ENCODE measurements at places on chromosomes 16 and 17.

- no peak for DNase-seq
Measured at GRCh38 chr17:79826204-79826680, 13.0 kb downstream of the CBX4 start.

DNA sequence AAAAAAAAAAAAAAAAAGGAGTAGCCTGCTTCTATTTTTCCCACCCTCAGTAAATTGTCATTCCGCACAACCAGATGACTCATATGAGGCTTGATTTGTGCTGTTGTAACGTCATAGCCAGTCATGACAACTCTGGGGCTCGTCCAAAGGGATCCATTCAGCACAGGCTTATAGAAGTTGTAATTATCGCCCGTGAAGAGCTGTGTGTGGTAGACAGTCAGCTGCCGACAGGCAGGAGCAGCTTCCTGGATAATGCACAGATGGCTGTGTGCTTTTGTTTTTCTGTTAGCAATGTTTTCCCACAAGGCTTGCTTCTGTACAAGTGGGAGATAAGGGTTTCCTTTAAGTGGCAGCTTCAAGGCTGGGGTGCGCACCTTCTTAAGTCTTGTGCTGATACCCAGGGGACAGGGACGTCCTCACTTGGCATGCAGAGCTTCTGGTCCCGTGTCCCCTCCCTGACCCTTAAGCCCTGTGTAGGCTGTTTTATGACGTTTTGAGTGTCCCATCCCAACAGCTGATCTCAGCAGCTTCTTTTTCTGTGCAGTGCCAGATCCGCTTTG, 26.0 kb downstream of the SNX29 start:
- DNase-seq: no peak

DNA sequence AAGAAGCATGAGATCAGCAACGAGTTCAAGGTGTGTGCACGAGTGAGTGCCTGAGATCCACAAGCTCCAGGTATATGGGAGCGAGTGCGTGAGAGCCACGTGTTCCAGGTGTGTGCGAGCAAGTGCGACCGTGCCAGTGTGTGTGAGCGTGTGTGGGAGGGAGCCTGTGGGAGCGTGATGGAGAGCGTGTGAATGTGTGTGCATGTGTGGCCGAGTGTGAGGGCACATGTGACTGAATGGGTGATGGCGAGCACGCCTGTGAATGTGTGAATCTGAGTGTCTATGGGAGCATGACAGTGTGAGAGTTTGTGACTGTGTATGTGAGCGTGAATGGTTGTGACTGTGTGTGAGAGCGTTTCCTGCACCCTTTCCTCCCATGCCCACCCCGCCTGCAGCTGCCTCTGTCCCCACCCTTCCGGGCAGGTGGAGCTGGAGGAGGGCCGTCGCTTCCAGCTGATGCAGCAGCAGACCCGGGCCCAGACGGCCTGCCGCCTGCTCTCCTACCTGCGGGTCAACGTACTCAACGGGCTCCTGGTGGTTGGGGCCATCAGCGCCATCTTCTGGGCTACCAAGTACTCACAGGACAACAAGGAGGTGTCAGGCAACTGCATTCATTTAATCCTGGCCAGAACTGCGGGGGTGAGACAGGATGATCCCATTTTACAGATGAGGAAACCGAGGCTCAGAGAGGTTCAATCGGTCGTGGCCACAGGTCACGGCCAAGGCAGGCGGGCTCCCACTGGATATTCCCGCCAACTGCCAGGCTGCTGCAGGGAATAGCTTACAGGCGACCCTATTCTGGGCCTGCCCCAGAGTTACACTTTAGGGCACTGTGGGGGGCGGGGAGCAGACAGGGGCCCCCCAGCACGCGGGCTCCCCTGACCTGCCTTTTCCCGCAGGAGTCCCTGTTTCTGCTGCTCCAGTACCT, 3.7 kb downstream of the TMC8 start:
- DNase-seq: peak; percentile 72

DNA sequence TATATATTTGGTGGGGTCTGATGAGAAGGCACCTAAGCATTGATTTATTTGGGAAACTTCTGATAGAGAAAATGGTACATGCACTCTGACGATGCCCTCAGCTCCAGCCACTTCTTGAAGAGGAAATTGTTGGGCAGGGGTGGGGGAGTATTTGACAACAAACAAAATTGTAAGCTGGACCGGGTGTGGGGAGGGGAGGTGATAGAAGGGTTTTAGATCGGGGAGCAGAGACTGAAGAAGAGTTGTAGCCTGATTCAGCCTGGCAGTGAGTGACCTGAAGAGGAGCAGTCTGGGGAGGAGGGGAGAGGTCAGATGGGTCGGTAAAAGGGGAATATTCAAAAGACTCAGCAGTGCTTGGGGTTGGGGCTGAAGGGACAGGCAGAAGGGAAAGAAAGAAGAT, 2284.7 kb downstream of the TP53TG3F start:
- no peak for DNase-seq

DNA sequence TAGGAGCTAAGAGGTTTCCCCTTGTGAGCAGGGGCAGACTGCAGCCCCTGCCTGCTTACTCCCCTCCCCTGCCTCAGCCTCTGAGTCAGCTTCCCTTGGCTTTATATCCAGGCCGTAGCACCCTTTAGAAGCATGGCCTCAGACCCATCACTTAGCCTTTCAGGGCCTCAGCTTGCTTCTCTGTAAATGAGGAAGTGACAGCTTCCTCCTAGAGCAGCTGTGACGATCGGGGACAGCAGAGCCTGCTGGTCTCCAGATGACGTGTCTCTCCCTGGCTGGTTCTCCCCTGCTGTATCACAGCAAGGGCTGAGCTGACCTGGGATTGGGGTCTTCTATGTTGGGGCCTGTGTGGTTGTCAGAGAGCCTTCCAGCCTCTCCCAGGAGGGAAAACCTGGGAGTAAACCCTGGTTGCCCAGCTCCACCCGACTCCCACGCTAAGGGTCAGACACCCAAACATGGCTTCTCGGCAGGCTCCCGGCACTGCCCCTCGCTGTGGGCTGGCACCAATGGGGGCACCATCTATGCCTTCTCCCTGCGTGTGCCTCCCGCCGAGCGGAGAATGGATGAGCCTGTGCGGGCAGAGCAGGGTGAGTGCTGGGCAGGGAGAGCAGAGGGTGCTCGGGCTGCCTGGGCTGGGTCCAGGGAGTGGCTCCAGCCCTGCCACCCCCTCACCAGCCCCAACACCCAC, 16.3 kb upstream of the MYO15B start:
- DNase-seq: no peak

GRCh38 chr16:89720551-89720812, 216 bp downstream of the VPS9D1 start:
- DNase-seq: no peak

GRCh38 chr17:59941131-59941530, 23.4 kb downstream of the RNFT1 start:
- DNase-seq: no peak

DNA sequence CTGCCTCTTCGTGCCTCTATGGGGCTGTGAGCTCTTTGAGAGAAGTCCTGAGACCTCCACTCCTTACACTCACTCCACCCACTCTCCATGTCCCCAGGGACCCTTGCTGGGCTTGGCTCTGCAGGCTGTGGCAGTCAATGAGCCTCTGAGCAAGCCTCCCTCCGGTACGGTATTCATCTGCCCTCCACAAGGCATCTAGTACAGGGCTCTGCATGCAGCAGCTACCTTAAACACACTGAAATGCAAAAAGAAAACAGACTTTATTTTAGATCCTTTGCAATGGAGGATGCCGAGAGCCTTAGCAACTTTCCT, 38.9 kb upstream of the SMPD3 start:
- DNase-seq: no peak

DNA sequence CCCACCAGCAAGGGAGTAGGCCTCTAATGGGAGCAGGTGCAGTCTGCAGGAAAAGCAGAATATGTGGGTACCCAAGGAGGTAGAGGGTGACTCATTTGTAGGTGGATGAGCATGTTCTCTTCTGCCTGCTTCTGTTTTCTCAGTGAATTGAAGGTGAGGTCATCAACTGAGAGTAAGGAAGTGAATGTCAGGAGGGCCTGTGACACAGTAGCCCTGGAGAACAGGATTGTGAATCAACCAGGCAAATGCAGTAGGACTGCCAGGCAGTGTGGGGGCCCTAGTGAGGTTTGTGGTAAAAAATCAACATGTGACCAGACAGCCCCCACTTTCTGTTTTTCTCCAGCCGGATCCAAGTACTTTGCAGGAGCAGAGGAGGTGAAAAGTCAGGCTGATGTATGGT, 150.5 kb upstream of the SOX9 start:
- DNase-seq: no peak

GRCh38 chr17:58312829-58313228, 15.8 kb downstream of the TSPOAP1 start:
- no peak for DNase-seq

DNA sequence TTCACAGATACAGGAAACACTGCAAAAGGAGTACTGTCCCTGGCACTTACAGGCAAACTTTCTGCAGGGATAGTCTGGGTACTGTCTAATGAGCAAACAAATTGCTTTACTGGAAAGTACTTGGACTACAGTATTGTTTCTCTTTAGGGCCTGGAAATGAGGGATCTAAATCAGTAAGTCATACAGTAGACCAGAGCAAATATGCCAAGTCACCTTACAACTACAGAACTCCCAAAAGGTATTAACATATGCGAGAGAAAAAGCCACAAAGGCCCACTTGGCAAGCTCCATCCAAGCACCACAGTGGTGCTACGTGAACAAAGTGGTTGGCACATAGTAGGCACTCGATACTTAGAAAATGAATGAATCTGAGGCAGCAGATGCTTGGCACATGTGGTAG, 87.8 kb downstream of the ZZEF1 start:
- DNase-seq: no peak

DNA sequence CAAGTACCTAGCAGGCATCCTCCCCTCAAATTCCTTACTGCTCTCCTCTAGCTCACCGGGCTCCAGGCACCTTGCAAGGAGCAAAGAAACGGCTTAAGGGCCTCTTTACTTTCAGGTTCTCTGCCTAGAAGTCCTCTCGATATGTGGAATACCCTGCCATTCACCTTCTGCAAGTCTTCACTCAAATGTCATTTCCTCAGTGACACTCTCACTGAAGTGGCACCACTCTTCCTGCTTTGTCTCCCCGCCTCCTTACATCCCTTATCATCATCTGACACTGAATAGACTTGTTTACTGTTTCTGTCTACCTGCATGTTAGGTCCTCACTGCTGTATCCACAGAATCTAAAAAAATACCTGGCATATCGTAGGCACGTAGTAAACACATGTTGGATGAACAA, 947 bp downstream of the SLC7A6OS start:
- DNase-seq: no peak

GRCh38 chr17:65185668-65186382, 48.7 kb downstream of the RGS9 start:
- no peak for DNase-seq

- DNase-seq: no peak
Measured at GRCh38 chr16:23434380-23434779, 18.6 kb downstream of the COG7 start.

- no peak for DNase-seq
Measured at GRCh38 chr17:64125937-64126336, 4.0 kb downstream of the ERN1 start.

GRCh38 chr17:55410722-55411462, 10.7 kb downstream of the MMD start:
- DNase-seq: no peak

GRCh38 chr16:81638286-81638945, 140.7 kb upstream of the PLCG2 start:
- DNase-seq: no peak

DNA sequence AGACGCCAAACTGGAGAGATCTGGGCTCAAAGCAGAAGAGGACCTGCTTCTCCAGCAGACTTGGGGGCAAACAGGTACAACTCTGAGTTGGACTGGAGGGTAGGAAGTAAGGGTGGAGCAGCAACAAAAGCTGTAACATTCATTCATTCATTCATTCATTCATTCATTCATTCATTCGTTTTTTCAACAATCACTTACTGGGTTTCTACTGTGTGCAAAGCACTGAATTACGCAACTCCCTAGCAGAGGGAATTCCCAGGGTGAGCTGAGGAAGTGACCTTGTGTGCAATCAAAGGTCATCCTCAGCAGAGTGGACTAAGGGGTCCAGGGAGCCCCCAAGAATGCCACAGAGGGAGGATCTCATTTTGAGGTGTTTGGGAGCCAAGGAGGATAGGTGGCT, 231.1 kb upstream of the SDK2 start:
- DNase-seq: no peak

GRCh38 chr16:24070851-24071250, 185.3 kb upstream of the CACNG3 start:
- DNase-seq: peak; percentile 12

GRCh38 chr16:31636433-31636832, 108.7 kb downstream of the AHSP start:
- DNase-seq: no peak

DNA sequence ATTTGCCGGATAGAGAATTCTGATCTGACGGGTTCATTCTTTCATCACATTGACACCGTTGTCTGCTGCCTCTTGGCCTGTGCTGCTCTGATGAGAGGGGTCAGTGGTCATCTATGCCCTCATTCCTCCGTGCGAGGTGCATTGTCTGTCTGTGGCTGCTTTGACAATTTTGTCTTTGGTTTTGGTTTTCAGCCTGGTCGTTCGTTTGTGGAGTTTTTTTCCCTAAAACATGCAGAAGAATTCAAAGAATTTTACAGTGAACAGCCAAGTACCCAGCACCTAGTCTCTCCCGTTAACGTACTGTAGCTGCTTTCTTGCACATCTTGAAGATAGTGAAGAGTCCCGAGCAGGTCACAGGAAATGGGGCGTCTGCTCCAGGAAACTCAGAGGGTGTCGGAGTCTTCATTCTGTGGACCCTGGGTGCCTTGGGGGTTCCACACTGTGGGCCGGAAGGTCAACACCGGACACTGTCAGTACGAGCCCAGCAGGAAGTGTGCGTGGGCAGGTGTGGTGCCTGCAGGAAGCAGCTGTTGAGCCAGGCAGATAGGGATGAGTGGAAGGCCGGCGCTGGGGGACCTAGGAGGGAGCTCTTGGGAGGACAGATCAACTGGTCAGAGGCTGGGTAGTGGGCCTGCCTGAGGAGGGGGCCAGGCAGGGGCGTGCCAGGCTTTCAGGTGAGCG, 28.2 kb downstream of the CRAMP1 start:
- no peak for DNase-seq

DNA sequence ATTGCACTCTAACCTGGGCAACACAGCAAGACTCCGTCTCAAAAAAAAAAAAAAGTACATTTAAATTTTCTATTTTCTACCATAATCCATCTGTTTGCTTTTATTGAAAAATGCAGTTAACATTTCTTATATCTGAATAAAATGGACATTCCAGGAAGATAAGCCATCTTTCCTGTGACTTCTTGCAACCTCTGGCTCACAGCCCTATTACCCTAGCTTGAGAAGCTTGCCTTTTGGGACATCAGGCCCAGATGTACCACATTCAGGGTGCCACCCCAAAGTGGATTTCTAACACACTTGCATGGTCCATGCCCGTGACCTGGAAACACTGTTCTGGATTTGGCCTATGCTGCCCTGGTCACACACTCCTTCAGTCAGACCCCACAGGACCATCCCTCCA, 30.1 kb upstream of the DDX52 start:
- no peak for DNase-seq

- DNase-seq: no peak
Measured at GRCh38 chr17:56774650-56775049, 59.1 kb downstream of the C17orf67 start.

Measured in stimulated activated CD4-positive, alpha-beta T cell treated with anti-CD3 and anti-CD28 coated beads, TNF-alpha, amount 100 ng/mL, for 24 hours (primary cell).